ENCODE measurements at places on chromosomes 16 and 17.
A peak's percentile ranks its signal among the peaks of the same experiment; 100 is the strongest.

- DNase-seq: peak; percentile 69
Observed at GRCh38 chr17:44533533-44534246, 23.6 kb upstream of the FZD2 start.

DNA sequence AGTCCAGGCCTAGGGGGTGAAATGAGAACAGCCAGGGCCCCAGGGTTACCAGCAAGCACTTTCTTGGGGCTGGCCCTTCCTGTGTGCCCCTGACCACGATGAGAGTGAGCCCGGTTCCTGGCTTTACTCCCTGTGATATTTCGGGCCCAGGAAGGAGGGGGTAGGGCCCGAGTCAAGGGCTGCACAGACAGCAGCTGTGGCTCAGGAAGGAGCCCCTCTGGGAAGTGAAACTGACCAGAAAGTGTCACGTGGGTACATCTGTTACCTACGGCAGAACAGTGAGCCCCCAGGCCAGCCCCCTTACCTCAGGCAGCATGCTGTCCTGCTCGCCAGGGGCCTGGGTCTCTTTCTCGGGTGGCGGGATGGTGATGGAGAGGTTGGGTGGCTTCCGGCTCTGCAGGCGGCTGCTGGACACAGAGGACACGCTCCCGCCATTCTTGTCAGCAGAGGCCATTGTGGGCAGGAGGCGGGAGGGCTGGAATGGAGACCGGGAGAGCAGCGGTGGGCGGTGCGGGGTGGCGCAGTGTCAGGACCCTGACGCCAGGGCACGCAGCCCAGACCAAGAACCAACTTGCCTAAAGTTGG is 13.8 kb downstream of the AANAT start:
- no peak for DNase-seq

DNA sequence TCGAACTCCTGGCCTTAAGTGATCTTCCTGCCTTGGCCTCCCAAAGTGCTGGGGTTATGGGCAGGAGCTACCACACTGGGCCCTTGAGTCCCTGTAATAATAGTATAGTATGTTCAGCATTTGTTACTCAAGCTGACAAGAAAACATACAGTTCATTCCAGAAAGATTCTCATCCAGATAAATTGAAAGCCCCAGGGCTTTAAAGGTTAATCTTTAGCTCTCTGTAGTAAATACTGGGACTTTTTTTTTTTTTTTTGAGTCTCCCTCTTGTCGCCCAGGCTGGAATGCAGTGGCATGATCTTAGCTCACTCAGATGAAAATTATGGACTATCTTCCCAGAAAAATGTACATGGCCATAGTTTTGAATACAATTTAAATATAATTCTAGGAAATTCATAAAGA is 11.0 kb downstream of the BRCA1 start:
- DNase-seq: no peak

DNA sequence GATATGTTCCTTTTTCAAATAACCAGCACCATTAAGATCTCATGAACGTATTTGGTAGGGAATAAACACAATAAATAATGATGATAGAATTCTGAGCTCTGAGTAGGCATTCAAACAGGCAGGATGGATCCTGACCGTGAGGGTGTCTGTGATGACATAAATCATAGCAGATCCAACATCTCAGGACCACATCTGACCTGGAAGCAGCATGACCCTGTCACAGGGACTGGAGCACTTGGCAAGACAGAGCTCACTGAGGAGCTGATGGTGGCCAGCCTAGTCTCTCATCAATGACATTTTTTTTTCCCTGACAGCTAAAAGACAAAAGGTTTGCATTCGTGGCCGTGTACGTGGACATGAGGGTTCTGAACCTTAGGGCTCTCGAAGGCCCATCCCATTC is 337.5 kb downstream of the NPIPA8 start:
- no peak for DNase-seq

DNA sequence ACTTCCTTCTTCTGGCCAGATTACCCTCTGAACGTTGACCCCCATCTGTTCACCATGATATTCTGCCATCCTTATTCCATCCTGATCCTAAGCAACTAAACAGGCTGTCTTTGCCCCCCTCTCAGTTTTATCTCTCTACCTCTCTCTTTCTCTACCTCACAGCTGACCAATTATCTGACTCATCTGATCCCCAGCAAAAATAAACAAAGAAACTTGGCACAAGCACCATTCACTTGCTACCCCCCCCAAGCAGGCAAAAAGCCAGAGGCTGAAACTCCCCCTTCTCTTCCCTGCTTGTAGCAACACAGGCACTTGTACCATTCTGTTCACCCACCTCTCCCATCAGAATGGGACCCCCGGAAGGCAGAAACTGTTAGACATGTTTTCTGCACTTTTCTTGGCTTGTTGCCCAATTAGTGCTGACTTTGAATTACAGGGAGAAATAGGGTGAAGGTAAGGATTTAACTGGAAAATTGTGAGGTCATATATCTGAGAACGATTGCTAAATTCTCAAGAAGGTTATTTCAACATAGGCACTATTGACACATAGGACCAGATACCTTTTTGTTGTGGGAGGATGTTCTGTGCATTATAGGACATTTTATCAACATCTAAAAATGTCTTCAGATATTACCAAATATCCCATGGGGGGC is 163.2 kb downstream of the TOX3 start:
- no peak for DNase-seq

GRCh38 chr16:48629531-48629930 is 19.6 kb upstream of the N4BP1 start:
- DNase-seq: no peak

DNA sequence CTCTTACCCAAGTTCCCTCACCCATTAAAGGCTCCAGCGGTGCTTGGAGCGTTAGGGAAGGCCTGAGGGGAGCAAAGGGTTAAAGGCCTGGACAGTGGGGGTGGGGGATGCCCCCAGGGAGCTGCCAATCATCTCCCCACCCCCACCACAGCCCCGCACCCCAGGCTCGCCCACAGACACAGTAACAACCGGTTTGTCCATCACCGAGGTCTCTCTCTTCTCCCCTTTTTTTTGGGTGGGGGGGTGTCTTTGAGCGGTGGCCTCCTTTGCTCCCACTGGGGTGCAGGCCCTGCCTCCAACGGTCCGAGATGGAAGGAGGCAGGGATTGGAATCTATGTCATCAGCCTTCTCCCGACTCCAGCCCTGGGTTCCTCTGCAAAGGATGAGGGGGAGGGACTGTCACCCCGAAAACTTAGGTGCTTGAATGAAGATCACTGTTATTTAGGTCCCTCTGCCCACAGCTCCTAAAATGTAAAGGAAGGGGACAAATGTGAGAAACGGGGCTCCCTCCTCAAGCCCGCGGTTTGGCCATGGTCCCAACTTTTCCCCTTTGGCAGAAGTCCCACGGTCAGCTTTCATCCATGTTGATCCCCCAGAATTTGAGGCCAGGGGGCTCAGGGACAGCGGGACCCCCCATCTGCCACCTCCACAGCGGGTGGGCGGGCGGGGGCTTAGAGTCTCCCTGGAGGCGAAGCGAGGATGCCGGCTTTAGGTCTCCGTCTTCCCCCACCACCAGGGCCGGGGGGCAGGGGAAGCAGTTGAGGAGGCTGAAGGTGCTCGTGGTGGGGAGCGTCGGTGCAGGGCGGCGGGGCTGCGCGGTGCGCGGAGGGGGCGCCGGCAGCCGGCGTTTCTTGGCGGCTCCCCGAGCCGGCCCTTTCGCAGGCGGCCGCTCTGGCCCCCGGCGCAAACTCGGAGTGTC is 1.7 kb downstream of the EPOP start:
- no peak for DNase-seq

GRCh38 chr16:62064173-62064572 is 27.9 kb upstream of the CDH8 start:
- DNase-seq: no peak

DNA sequence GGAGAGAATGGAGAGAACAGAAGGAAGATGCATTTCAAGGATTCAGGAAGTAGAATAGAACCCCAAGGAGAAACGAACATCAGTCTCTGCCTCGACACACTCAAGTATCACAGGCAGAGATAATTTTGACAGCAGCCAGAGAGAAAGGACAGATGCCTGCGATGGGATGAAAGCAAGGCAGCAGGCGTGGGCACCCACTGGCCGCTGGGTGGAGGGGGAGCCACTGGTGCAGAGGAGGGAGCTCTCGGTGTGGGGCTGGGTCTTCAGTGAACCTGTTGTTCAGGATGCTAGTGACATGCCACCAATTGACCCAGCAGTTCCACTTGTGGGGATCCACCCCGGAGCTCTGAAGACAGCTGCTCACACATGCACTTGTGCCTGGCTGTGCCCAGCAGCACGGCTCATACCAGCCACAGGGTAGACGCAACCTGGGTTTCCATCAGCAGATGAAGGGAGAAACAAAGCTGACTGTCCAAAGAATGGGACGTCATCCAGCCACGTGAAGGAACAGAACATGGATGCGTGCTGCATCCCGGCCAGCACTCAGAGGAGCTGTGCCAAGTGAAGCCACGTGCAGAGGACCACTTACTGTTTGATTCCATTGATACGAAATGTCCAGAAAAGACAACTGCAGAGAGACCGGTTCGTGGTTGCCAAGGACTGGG is 127.0 kb downstream of the BANP start:
- DNase-seq: no peak

GRCh38 chr17:34670618-34671017 is 91.2 kb downstream of the TMEM132E start:
- DNase-seq: no peak

DNA sequence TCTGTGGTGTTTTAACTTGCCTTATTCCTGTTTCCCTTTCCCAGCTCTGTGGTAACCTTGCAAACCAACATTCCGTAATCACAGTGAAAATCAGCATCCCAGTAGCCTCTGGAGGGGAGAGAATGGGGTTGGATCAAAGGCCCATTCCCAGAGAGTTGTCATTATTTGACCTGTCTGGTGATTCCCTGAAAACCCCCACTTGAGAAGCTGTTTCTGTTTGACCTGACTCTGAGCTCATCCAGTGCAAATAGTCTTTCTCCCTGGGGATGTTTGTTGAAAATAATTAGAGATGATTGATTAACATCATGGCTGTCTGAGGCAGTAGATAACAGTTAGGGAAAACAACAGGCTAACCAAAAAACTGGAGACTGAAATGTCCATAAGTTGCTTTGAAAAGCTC is 3.0 kb downstream of the CACNG1 start:
- no peak for DNase-seq

- no peak for DNase-seq
Observed at GRCh38 chr17:36112572-36112971, 8.9 kb downstream of the CCL4 start.

DNA sequence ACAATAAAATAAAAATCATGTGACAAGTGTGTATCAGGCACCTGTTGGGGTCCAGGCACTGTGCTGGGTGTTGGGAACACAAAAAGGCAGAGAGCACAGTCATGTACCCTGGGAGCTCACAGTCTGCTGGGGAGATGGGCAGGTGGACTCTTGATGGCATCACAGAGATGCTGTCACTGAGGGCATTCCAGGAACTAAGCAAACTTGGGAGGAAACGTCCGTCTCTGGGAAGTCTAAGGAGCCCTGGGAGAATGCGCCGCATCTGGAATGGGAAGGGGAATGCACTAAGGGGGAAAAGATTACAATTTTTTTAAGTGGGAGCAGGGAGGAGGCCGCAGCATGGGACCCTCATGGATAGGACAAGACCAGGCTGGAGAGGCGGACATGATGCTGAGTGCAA is 80.9 kb upstream of the ZNF423 start:
- DNase-seq: no peak

DNA sequence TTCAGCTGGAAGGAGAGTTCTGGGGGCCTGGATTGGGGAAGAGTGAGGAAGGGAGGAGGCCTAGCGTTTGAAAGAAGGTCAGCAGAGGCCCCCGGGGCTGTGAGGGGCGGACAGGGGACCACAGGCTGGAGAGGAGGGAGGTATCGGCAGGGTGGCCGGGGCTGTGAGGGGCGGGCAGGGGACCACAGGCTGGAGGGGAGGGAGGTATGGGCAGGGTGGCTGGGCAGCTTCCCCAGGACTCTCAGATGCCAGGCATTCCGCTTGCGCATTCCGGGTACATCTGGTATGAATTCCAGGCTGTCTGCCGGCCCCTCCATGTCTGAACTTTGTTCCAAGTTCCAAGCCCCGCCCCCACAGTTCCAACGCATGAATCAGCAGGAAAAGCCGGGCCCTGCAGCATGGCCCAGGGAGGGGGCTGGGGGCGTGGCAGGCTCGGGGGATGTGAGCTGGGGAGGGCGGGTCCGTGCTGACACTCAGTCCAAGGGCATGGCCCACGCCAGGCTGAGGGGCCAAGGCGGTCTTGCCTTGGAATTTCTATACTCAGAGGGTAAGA is 4.3 kb upstream of the TLCD2 start:
- DNase-seq: no peak

DNA sequence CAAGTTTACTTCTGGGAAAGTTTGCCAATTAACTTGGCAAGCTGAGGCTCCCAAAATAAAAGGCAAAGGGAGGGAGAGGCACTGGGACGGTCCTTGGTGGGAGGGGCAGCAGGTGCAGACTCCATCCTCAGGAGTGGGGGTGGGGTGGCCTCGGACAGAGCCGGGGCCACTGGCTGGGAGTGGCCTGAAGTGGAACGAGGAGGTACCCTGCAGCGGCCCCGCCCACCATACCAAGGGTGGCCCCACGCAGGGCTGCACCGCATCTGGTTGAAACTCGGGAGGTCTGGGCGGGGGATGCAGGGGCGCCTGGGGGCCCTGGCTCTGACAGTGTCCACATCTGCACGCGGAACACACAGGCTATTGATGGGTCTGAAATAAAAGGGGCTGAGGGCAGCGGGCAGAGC is 42.4 kb upstream of the SLC38A10 start:
- no peak for DNase-seq

- DNase-seq: no peak
Observed at GRCh38 chr17:17466511-17466910, 10.3 kb upstream of the MED9 start.

- DNase-seq: no peak
Observed at GRCh38 chr16:12544477-12545296, 259.0 kb downstream of the CPPED1 start.

DNA sequence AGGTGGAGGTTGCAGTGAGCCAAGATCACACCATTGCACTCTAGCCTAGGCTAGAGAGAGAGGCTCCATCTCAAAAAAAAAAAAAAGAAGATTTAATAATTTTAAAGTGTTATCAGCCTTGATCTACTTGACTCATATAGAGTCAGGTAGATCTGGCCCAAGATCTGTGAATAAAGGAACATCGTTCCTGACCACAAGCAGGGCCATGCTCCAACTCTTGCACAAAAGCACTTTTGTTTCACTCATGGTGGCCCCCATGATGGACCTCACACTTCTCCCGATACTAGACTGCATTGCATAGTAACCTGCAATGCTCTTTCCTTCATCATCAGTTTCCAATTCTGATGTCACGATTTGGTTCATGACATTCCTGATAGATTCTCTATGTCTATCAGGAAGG is 5.2 kb upstream of the MYH11 start:
- DNase-seq: no peak

GRCh38 chr16:27322858-27323780 is 9.3 kb downstream of the IL4R start:
- no peak for DNase-seq

- DNase-seq: no peak
Observed at GRCh38 chr17:21330436-21331160, 45.6 kb upstream of the KCNJ12 start.
